ENCODE measurements at places on chromosomes 16 and 17.

DNA sequence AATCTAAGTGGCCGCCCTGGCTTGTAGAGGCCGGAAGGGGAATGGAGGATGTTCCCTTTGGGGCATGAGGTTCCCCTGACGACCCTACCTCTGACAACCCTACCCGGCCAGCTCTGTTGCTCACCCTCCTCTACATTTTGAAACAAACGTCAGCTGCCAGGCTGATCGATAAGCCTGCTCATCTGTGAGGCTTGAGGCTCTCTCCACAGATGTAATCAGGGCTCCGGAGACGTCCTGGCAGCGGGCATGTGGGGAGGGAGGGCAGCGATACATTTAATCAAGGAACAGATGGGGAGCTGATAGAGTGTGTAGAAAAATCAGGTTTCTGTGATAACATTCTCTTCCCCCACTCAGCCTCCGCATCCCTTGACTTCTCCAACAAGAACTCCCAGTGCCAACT is 212.3 kb upstream of the SDK2 start:
- no peak for DNase-seq

- DNase-seq = no peak
These were observed 248.8 kb upstream of the ELAC2 start for GRCh38 chr17:13266606-13267005.

DNA sequence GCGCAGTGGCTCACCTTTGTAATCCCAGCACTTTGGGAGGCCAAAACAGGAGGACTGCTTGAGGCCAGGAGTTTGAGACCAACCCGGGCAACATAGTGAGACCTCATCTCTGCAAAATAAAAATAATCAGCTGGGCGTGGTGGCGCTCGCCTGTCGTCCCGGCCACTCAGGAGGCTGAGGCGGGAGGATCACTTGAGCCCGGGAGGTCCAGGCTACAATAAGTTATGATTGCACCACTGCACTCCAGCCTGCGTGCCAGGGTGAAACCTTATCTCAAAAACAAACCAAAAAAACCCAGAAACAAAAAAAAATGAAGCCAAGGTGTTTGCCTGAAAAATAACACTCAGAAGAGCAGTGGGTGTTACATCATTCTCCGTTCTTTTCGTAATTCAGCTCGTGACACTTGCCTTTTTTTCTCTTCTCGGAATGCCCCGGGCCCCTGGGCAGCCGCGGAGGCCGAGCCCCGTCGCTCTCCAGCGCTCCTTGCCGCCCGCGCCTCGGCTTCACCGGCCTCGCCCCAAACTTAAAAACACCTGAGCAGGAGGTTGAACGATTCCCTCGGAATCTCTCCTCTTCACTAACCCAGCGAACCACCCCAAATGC is 17.0 kb downstream of the PRCD start:
- no peak for DNase-seq

DNA sequence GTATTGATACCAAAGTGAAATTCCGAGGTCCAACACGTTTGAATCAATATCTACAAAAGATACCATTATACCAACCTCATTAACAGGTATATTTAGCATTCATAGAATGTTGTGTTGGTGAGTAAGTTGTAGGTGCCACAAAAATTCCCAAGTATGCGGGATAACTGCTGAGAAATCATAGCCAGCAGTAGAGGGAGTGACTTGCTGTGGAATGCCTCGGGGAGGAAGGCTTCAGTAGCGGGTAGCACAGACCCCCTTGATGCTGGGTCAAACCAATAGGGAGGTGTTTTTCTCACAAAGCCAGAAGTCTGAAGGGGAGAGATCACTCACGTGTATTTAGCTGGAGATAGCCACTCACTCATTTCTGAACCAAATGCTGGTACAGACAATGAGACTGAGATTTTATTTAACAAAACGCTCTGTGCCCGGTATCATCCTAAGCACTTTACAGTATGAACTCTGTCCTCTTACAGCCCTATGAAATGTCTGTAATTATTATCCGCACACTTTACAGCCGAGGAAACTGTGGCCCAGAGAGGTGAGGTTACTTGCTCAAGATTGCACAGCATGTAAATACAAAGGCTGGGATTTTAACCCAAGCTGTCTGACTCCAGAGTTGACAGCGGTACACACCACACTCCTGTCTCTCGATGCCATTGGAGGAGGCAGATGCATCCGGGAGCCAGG is 23.1 kb downstream of the HSBP1 start:
- DNase-seq = no peak

GRCh38 chr16:54116124-54116655 is 170.4 kb downstream of the IRX3 start:
- DNase-seq = no peak

DNA sequence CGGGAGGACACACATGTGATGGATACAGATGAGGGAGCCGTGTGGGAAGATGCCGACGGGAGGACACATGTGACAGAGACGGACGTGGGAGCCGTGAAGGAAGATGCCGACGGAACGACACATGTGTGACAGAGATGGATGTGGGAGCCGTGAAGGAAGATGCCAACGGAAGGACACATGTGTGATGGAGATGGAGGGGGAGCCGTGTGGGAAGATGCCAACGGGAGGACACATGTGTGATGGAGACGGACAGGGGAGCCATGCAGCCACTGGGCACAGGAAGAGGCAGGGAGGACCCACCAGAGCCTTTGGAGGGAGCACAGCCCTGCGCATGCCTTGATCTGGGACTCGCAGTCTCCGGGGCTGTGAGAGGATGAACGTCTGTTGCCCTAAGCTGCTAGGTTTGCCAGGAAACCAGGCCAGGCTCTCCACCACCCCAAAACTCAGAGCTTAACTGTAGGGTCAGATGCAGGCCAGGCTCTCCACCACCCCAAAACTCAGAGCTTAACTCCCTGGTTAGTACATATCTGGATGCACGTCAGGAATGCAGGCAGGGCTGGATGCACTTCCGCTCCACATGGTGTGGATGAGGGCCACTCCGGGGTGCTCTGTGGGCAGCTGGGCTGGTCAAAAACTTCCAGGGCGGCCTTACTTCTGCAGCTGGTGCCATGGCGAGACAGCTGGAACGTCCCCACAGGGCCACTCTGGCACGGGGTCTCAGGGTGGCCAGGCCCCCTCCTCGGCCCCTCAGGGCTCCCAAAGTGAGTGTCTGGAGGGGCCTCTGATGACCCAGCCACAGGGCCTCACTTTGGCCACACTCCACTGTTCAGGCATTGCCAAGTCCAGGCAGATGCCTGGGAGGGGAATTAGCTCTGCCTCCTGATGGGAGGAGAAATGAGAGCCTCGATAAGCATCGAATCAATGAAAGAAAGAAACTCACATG is 47.7 kb upstream of the ZNF469 start:
- DNase-seq = no peak

DNA sequence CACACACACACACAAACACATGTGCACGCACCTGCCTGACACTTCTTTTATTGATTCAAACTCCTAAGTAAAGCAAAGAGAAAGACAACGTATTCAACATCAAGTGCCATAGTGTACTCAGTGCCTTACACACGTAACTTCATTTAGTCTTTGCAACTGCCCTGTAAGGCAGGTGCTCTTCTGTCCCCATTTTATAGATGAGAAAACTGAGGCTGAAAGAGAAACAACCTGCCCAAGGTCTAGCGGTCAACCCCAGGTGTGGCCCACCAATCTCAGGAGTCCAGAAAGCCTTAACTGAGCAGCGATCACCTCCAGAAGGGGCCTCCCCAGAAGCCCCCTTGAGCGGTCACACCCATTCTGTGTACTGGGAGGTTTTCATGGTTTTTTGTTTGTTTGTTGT is 10.3 kb upstream of the GSG1L start:
- no peak for DNase-seq

DNA sequence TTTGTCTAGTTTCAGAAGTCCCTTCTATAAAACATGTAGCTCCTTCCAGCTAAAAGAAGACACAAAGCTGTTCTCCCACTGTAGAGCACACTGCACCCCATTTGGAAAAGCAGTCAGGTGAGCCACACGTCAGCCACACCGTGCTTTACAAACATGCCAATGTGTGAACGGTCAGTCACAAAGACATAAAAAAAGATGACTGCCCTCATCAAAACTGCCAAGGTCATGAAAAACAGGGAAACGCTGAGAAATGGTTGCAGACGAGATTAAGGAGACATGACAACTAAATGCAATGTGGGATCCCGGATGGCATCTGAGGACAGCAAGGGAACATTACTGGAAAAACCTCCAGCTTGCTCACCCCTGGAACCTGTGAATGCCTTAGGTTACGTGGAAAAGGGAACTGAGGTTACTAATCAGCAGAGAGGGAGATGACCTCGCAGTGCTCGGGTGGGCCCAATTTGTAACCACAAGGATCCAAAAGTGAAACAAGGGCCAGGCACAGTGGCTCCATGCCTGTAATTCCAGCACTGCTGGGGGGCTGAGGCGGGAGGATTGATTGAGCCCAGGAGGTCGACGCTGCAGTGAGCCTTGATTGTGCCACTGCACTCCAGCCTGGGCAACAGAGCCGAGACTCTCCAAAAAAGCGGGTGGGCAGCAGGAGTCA is 8.1 kb downstream of the ANKRD11 start:
- no peak for DNase-seq

DNA sequence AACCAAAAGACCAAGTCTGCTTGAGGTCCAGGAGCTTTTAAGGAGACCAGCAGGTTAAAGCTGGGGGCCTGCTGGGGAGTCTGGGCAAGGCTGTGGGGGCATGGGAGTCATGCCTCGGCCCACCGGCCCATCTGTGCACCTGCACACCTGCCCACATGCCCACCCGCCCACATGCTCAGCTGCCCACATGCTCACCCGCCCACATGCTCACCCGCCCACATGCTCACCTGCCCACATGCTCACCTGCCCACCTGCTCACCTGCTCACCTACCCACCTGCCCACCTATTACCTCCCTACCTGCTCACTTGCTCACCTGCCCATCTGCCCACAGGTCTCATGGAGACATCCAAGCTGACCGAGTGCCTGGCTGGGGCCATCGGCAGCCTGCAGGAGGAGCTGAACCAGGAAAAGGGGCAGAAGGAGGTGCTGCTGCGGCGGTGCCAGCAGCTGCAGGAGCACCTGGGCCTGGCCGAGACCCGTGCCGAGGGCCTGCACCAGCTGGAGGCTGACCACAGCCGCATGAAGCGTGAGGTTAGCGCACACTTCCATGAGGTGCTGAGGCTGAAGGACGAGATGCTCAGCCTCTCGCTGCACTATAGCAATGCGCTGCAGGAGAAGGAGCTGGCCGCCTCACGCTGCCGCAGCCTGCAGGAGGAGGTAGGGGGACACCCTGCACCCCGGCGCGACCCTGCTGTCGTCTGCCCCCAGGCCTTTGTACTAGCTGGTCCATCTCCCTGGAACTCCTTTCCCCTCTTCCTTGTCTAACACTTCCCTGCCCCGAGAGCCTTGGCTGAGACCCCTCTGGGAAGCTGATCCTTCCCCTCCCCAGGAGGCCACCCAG is 14.0 kb downstream of the CARD14 start:
- no peak for DNase-seq

GRCh38 chr16:55499951-55500529 is 8.8 kb upstream of the LPCAT2 start:
- DNase-seq = peak; percentile 17

DNA sequence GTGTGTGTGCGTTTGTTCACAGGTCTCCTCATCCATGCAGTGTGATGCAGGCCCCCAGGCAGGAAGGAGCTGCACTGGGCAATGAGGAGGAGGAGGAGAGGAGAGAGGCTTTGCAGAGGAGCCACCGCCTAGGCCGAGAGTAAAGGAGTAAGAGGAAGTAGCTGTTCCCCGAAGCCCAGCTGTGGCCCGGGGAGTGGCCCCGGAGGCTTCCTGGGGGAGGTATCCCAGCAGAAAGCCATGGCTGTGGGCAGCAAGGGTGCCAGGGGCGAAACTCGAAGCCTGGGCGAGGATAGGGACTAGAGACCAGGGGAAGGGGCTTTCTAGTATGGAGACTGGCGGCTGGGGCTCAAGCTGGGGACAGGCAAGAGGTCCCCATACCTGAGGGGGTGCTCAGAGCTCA is 12.2 kb downstream of the C16orf95 start:
- no peak for DNase-seq

GRCh38 chr16:3904875-3905274 is 24.4 kb upstream of the CREBBP start:
- DNase-seq = no peak

GRCh38 chr17:76816590-76817135 is 51.5 kb upstream of the MGAT5B start:
- DNase-seq = peak; percentile 42

DNA sequence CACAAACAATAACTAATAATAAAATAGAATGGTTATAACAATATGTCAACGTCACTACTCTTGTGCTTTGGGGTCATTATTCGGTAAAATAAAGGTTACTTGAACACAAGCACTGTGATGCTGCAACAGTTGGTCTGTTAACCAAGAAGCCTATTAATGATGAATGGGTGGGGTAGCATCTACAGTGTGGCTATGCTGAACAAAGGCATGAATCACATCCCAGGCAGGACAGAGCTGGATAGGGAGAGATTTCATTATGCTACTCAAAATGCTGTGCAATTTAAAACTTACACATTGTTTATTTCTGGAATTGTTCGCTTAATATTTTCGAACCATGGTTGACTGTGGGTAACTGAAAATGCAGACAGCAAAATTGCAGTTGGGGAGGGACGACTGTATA is 9.1 kb upstream of the HS3ST2 start:
- DNase-seq = no peak

DNA sequence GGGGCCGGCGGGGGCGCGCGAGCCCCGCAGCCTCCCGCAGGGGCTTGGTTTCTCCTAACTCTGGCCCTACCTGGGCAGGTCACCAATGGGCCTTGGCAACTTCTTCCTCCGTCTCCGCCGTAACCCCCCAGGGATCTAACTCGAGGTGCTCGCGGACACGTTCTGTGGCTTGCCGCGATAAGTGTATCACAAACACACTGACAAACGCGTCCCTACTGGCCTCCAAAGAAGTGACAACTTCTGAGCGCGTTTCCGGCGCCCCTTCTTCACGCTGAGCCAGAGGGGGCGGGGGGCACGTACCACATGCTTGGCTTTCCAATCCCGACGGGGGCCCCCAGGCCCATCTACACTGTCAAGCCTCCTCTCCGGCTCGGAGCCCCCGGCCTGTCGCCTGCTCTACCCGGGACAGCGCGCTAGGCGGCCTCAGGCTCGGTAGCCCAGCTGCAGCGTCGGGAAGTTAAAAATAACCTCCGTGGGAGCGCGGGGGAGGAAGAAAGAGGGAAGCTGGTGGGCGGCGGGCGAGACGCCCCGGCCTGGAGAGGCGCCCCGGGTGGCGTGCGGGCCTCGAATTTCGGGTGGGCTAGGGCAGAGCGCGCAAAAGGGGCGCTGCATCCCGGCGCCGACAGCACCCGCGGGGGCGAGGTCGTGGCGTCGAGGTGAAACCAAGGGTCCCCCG is 725 bp upstream of the SPHK1 start:
- peak; percentile 83 for DNase-seq

GRCh38 chr17:73029021-73029420 is 63.5 kb downstream of the SLC39A11 start:
- DNase-seq = no peak

- DNase-seq = peak; percentile 87
These were observed at the start of the genes ACADVL and DLG4 for GRCh38 chr17:7219812-7220592. Gene ACADVL, plus strand, starts transcription at chr17:7219938. Its CDS starts 47 bp downstream, at chr17:7219985. Gene DLG4, minus strand, starts transcription at chr17:7219836.

All from right kidney (tissue), 9 donors.